ENCODE measurements at places on chromosomes 4 and X. TPM values are rescaled to one million over a fixed set of nuclear protein-coding genes. Genes with fewer than 3 reads are reported as not detected.

DNA sequence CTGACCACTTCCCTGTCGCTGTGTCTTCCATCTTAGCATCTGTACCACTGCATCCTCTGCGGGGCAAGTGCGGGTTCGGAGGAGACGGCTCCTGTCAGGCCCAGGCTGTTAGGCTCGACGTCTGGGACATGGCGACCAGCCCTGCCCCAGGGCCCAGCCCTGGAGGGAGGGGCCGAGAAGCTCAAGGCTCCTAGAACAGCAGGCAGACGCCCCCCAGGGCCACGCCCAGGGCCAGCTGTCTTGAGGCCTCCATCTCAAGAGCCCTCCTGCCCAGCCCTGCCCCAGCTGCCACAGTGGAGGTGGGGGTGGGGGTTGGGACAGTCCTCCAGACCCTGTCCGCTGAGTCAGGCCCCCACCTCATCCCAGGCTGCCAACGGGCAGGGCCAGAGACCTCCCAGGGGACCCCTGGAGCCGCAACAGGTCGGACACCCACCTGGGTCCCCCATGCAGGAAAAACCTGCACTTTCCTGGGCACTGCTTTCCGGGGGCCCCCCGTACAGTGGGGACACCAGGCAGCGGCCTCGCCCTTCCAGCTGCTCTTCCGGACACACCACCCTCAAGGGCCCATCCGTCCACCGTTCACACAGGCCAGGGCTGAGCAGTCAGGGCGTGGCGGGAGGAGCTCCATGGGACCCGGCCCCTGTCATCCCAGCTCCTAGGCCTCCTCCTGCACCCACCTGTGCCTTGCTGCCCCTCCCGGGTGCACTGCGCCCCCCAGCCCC lies 83.1 kb downstream of the FAM53A start:
- no peak for DNase-seq

DNA sequence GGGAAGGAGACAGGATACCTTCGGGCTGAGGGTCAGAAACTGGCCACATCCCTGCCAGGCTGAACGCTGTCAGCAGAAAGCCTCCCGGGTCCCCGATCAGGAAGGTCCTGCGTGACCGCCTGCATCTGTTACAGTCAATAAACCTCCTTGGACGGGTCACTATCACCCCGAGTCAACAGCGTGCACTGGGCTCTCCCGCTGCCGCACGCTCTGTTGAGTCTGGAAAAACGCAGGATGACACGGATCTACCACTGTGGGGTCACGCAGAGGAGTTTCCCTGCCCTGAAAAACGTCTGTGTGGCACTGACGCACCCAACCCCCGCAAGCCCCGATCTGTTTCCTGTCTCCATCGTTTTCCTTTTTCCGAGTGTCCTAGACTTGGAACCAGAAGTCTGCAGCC lies 12.1 kb downstream of the PPP2R3B start:
- no peak for DNase-seq

GRCh38 chr4:125951261-125951887 lies 636.6 kb downstream of the FAT4 start:
- no peak for DNase-seq

DNA sequence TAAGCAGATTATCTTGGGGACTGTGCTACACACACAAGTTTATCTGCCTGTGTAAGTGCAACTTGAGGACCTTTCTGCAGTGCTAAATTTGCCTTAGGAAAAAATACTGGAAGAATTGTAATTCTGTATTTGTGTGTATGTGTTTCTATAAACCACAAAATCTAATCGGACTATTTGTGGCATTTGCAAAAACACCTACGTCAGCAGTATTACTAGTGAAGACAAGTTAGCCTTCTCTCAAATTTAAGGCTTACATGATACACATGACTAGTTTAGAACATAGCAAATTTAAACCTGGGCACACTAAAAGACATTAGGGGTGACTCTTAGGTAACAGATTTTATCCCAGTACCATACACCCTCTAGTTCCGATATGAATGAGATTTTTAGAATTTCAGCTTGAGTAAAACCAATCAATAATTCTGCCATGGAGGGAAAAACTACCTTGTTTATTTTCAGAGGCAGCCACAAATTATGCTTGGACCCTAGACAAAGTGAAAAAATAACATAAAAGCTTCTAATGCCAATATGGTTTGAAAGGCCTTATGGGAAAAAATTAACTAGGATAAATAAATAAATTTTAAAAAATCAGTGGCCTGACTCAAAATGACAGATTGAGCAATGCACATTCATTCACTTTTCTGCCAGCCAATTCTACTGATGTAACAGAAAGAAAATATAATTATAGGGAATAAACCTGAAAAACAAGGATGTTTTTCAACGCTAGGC lies 176.4 kb downstream of the SNCA start:
- DNase-seq: no peak

The CSAG3 gene
- total RNA-seq: not detected

- DNase-seq: no peak
These were observed 365.3 kb upstream of the TEX13C start for GRCh38 chrX:124954402-124954801.

The DIPK2B gene
- 35.4 TPM for total RNA-seq

The POLN gene
- total RNA-seq: 7.7 TPM

The CORIN gene
- 0.36 TPM for total RNA-seq

DNA sequence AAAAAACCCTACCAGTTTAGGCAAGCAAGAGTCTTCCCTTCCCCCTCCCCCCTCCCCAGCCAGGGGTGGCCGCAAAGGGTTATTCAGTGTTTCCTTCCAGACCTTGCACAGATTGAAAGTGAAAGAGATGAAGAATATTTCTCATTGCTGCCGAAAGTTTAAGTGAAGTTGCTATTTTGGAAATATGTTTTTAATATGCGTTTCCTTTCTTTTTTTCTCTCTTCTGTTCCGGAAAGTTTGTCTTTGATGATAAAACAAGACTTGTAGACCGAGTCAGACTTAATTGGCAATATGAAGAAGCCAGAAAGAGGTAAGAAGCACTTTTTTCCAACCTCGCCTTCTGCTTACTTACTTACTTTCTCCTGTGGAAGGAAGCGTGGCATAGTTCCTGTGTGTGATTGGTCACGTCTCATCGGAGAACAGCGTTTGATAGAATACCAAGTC lies 58.5 kb upstream of the CLCN4 start:
- no peak for DNase-seq

Data from sciatic nerve (tissue), 2 donors.